Activated T-cell treated with anti-CD3 and anti-CD28 coated beads for 48 hours (primary cell): ENCODE measurements at places on chromosomes 3 and 15.

GRCh38 chr3:193168931-193169330, 72.1 kb upstream of the PLAAT1 start:
- DNase-seq, result no peak

DNA sequence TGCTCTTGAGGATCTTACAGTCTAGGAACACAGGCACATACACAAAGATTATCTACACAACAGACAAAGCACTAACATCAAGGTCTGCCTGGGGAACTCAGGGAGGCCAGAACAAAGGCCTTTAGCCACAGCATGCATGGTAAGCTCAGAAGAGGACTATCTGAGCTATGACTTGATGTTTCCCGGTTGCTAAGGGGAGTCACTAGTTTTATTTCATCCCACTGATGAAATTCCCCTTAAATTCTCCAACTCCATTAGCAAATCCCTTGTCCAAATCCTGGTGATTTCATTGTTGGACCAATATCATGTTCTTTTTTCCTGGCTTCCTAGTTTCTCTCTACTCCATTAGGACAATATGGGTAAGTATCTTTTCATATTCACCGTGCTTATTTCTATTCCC, 23.3 kb downstream of the FBN1 start:
- no peak for DNase-seq

- DNase-seq, result no peak
Observed at GRCh38 chr15:31486906-31487695, 160.5 kb downstream of the KLF13 start.

- DNase-seq, result no peak
Observed at GRCh38 chr15:29805043-29805707, 17.1 kb downstream of the TJP1 start.

- no peak for DNase-seq
Observed at GRCh38 chr15:62588938-62589670, 424.0 kb upstream of the C2CD4B start.

DNA sequence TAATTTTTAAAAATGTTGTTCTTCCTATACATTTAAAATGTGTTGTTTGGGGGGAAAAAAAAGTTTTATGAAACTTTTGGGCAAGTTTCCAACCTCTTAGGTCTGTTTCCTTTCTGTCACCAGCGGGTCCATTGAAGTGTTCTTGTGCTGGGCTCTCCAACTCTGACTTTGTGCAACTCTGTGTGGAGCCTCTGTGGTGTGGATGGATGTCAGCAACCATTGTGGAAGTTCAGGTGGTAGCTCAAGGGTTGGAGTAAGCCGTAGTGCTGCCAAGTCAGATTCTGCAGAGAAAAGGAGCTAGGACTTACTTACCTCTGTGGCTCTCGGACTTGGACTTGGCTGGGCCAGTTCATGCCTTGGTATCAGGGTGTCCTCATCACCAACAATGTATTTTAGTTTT, 22.4 kb downstream of the ARID3B start:
- no peak for DNase-seq

GRCh38 chr3:182710557-182711157, 82.6 kb upstream of the ATP11B start:
- no peak for DNase-seq

- no peak for DNase-seq
Observed at GRCh38 chr15:76483752-76484151, 147.2 kb downstream of the ISL2 start.

DNA sequence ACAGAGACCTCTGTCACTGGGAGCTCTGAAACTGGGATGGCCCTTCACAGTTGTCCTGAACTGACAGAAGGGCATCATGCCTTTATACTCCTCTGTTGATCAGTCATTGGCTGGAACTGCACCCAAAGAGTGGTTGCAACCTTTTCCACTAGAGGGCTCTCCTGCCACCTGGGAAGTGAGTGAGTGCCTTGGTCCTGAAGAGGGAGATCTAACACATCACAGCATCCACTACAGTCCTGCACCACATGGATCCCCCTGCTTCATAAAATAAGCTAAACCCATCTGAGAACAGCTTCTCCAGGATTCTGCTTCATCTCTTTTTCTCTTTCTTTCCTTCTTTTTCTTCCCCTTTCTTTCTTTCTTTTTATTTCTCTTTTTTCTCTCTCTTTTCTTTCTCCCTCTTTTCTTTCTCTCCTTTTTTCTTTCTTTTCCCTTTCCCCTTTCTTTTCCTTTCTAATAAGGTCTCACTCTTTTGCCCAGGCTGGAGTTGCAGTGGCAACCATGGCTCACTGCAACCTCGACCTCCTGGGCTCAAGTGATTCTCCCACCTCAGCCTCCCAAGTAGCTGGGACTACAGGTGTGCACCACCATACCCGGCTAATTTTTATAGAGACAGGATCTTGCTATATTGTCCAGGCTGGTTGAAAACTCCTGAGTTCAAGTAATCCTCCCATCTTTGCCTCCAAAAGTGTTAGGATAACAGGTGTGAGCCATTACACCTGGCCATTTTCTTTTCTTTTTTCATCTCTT, 42.8 kb upstream of the RAF1 start:
- DNase-seq, result peak; percentile 49

GRCh38 chr3:182650568-182651128, 142.7 kb upstream of the ATP11B start:
- DNase-seq, result no peak

DNA sequence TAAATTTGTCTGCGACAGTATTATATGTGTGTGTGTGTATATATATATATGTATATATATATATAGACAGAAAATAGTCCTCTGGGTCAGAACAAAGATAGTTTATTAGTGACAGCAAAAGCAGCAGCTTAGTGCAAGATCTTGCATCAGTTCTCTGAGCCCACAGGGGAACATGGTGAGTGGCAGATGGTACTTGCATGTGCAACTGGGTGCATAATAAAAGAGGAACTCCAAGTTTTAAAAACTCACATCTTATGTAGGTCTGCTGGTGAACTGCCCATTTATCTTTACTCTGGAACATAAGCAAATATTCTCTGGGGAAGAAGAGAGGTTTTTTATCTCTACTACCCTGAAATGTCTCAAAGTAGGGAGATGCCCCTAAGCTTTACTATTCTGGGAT, 276.4 kb downstream of the POLQ start:
- DNase-seq, result no peak

DNA sequence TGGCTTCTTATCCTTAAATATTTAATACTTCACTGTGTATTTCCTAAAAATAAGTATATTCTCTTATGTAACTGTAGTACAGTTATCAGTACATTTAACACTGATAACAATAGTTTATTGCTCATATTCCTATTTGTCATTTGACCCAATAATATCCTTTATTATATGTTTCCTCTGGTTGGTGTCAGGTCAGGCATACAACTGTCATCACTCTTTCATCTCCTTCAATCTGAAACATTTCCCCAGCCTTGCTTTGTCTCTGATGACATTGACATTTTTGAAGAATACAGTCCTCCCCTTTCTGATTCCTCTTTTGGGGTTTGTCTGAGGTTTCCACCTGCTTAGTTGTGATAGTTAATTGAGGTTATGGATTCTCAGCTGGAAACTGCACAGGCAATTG, 27.8 kb downstream of the PLEKHO2 start:
- no peak for DNase-seq

DNA sequence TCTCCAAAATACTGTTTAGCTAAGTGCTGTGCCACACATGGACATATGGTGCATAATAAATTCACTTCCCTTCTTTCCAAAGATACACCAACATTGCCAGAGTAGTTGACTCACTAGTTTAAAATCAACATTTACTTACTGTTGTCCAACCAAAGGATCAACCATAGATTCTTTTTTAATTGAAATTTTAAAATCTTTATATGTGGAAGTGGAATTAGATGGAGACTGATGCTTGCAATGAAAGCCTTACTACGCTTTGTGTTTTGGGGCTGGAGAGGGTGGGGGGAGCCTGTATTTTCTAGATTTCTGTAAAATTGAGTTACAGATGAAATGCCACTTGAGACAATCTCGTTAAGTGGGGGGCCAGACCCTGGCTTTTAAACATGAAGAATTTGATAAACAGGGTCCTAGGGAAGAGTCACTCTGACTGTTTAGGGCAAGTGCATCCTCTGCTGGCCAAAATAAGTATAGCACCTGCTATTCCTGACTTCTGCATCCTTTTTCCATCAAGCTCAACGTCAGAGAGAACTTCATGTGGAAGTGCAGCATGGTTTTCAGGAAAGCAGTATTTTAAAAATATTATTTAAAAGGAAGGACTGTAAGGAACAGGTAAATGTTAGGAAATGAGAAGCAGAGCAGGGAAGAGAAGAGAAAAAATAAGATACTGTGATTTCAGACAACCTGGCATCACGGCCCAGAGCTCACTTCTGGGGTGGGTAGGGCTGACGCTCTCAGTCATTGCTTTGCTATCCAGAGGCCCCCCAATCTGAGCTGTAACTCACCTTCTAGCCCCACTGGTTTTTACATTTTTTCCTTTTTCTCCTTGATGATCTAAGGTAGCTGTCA, 76.7 kb downstream of the BOC start:
- peak; percentile 21 for DNase-seq

- DNase-seq, result no peak
Observed at GRCh38 chr3:124258057-124258500, 266.2 kb upstream of the ROPN1 start.

DNA sequence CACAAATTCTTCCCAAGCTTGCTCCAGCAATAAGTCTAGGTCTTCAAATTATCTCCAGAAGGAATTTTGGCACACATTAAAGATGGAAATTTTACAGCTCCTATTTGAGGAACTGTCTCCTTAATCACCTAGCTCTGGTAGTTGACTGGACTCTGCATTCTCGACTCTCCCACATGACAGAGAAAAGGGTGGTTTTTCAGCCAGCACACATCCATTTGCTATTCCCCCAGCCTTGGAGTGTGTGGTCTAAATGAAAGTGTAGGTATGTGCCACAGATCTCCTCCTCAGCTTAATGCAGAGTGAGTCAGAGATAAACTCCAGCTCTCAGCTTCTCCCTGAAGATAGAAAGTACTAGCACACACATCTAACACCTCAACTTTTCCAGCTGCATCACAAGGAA, 62.2 kb upstream of the ALCAM start:
- DNase-seq, result no peak

GRCh38 chr15:55915221-55915620, 78.2 kb downstream of the NEDD4 start:
- DNase-seq, result no peak

- peak; percentile 38 for DNase-seq
Observed at GRCh38 chr3:9732080-9732739, 675 bp downstream of the BRPF1 start.

DNA sequence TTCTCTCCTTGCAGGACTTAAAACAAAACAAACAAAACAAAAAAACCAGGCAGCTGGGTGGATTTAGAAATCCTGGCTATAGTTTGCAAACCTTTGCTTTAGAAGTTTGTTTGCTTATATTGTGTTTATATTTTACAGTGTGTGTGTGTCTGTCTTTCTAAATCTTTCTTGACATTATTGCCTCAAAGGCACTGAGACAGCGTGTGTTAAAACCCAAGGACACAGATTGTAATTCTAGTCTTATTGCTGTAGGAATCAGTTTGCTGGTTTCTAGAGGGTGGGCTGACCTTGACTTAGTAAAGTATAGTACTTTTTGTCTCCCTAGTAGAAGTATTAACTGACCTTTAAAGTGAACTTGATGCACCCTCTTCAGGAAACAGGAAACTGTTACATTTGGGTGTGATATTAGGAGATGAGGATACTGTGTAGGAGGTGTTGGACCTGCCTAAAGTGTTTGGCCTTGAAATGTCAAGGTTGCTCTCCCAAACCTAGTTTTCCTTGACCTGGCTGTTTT, 71.0 kb downstream of the TCF12 start:
- no peak for DNase-seq

- DNase-seq, result no peak
Observed at GRCh38 chr3:40169983-40170382, 139.5 kb upstream of the EIF1B start.

- no peak for DNase-seq
Observed at GRCh38 chr15:59185725-59186124, 20.9 kb upstream of the LDHAL6B start.

DNA sequence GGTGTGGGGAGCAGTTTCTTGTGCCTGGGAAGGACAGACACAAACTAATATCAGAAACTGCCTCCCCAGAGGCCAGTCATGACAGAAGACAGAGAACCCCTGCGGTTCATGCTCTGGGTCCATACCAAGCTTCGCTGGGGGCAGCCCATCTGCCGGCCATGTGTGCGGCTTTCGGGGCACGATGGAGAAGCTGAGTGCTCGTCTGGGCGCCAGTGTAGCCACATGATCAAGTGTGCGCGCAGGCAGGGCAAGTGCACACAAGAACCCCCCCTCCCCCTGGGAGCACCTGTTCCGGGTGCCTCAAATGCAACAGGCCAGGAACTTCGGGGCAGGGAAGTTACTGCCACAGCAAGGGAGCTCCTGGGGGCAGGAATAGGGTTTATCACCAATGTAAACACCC, 1.8 kb downstream of the ADAMTS17 start:
- no peak for DNase-seq

DNA sequence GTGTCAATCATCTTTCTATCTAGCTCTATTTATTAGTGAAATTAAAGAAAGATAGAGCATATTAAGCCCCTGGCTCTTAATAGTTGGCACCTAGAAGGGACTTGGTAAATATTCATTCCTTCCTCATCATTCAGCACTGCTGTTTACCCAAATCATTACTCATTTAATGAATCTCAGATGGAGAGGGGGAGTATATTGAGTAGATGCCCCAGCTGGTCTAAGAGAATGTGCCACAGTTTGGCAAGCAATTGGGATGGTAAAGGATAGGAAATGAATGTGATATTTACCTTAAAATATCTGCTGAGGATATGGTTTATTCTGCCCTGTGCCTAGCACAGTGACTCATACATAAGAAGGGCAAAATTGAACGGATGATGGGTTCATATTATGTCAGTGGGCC, 6.0 kb downstream of the IL1RAP start:
- no peak for DNase-seq

DNA sequence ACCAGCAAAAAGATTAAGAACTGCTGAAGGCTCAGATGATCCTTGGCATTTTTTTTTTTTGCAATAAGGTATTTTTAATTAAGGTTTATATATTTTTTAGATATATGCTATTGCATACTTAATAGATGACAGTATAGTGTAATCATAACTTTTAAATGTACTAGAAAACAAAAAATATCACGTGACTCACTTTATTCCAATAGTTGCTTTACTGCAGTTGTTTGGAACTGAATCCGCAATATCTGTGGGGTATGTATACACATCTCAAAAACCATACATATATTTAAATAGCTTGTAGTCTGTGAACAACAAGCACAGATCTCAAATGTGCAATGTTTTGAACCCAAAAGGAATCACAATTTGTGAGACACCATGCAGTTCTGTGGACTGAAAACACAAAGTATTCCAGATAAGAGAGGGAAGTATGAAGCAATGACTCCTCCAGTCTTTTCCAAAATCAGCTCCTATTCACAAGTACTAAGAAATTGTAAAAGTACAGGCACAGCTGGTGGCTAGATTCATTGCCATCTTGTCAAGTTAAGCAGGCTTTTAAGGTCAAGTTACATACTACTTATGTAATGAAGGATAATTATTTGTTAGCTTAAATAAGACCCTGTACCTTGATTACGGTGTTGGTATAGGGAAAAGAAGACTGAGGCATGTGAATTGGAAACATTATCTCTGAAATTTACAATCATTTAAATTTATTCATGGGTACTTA, 331.1 kb downstream of the TBC1D5 start:
- no peak for DNase-seq

DNA sequence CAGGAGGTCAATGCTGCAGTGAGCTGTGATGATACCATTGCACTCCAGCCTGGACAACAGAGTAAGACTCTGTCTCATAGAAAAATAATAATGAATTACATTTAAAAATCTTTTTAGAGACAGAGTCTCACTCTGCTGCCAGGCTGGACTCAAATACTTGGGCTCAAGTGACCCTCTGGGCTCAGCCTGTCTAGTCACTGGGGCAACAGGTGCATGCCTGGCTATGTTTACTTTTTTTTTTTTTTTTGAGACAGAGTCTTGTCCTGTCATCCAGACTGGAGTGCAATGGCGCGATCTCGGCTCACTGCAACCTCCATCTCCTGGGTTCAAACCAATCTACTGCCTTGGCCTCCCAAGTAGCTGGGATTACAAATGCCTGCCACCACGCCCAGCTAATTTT, 8.0 kb upstream of the PLEKHO2 start:
- DNase-seq, result no peak
